ENCODE measurements at places on chromosomes 7 and 10.

- DNase-seq = no peak
These were observed 30.7 kb upstream of the PLPP4 start for GRCh38 chr10:120426306-120426705.

DNA sequence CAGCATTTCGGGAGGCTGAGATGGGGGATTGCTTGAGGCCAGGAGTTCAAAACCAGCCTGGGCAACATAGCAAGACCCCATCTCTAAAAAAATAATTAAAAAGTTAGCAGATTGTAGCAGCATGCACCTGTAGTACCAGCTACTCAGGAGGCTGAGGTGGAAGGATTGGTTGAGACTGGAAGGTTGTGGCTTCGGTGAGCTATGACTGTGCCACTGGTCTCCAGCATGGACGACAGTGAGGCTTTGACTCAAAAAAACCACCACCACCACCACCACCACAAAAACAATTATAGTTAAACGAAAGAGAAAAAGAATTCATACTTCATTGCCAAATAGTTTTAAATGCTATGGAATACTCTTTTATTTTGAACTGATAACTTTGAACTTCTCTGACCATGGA, 63.4 kb downstream of the VTI1A start:
- DNase-seq = no peak

DNA sequence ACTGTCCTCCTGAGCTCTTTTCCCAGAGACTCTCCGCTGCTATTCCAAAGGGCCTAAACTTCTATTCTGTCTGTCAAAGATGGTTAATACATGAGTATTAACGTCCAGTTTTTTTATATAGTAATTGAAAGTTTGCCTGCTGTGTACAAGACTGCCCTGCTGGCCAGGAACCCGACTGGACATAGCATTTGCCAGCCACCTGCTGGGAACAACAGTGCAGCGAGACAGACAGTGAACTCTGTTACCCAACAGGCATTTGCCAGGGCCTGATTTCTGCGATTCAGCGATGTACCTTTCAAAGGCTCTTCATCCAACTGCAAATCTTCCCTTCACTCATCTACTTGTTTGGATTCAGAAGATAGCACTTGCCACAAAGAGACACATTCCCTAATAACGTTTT, 128.8 kb upstream of the SEM1 start:
- no peak for DNase-seq

- no peak for DNase-seq
These were observed 367.6 kb downstream of the HGF start for GRCh38 chr7:81402227-81402626.

DNA sequence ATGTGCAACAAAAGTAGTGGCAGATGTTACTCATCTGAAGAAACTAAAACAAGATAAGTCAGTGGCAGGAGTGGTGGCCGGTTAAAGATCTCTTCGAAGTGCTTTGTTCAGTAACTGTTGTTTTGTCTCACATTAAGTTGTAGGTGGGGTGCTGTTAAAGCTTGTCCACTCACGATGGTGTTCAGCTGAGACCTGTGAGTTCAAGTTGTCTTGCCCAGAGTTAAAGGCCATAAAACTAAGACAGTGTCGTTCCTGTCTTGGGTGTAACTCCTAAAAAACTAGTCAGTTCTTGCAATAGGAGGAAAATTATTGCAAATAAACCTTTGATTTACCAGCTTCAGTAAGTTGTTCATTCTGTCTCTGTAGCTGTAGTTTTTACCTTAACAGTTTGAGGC, 857 bp upstream of the FOXP2 start:
- no peak for DNase-seq
